Stimulated activated naive CD4-positive, alpha-beta T cell (primary cell): ENCODE measurements at places on chromosomes 2 and 18.

- DNase-seq: no peak
Observed at GRCh38 chr2:207926989-207927300, 98.4 kb downstream of the PLEKHM3 start.

DNA sequence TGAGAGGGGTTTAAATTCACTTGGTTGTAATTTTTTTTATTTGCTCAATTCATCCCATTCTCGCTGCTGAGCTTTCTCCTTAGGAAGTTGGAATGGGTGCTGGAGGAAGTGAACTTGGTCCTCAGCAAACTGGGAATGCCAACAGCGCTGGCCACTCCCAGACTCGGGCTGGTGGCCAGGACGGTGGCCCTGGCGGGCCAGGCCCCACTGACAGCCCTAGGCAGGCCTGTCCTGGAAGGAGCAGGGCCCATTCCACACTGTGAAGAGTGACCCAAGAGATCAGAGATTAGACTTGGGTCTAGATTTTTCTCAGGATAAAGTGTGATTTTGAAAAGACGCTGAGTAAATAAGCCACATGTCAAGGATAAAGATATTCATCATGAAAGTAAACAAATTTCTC lies 132.7 kb downstream of the HDAC4 start:
- no peak for DNase-seq

GRCh38 chr2:74646201-74646600 lies 1.9 kb downstream of the M1AP start:
- no peak for DNase-seq

DNA sequence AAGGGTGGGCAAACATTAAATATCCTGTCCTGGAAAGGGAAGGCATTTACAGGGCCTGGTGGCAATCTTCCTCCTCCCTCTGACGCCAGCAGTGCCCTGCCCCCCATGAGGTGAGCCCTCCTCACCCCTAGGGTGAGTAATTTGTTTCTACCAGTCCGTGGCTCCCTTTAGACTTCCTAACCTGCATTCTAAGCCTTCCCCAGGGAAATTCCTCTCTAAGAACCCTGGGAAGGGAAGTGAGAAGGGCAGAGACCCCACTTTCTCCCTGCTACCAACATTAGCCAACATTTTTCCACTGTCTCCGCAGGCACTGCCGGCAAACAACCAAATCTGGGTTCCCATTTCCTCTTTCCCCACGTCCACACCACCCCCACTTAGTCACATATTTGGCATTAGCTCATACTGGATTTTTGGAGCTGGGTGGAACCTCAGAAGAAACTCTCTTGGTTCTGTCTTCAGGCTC lies 69.3 kb downstream of the NRP2 start:
- DNase-seq: no peak

- DNase-seq: no peak
Observed at GRCh38 chr18:41071826-41072225, 883.2 kb upstream of the PIK3C3 start.
